Tibial nerve (tissue), 4 donors: ENCODE measurements at places on chromosomes 6 and 20. TPM values are rescaled to one million over a fixed set of nuclear protein-coding genes. Genes with fewer than 3 reads are reported as not detected.
A peak's percentile ranks its signal among the peaks of the same experiment; 100 is the strongest.

DNA sequence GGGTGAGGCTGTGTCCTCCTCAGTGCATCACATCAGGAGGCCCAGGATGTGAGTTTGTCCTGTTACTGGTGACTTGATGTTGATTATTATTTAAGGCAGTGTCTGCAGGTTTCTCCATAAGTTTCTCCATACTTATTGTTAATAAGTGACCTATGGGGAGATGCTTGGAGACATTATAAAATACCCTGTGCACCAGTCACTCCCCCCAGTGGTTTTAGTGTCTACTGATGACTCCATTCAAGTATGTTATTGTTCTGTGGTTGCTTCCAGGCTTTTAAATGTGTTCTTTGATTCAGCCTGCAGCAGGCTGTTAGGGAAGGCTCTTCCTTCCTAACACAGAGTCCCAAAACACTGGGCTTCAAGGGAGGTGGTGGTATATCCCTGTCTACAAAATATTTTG lies 14.6 kb upstream of the CST3 start:
- DNase-seq = no peak

- DNase-seq = no peak
Measured at GRCh38 chr20:472889-473292, 10.6 kb upstream of the TBC1D20 start.

DNA sequence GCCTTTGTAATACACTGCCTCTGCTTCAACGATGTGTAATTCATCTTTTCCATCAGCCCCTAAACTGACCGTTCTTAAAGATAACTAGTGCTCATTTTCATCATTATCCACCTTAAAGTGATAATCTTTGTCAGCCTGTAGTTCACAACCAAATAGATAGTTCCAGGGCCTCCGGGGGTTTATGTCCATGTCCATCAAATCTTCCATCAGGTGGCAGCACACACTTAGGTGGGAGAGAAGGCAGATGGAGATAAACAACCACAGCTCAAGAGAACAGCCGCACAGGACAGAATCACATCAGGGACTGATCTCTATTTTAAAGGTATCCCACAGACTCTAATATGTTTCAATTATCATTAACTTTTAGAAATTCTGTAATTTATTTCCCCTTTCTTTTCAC lies 90.9 kb downstream of the LMBRD1 start:
- DNase-seq = no peak

- DNase-seq = no peak
Measured at GRCh38 chr6:71387179-71387578, 98.6 kb downstream of the OGFRL1 start.

BHLHE23 gene
- not detected for total RNA-seq

DNA sequence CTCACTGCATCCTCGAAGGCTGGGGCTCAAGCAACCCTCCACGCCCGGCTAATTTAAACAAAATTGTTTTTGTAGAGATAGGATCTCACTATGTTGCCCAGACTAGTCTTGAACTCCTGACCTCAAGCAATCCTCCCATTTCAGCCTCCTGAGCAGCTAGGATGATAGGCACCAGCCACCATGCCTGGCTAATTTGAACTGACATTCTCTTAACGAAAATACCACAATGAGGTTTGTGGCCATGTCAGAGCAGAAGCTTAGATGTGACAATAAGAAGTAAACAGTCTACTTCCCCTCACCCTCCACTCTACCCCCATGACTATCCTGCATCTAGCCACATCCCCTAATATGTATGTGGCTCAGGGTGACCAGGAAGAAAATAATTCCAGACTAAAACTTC lies 74.8 kb upstream of the PLCB4 start:
- DNase-seq = no peak

DNA sequence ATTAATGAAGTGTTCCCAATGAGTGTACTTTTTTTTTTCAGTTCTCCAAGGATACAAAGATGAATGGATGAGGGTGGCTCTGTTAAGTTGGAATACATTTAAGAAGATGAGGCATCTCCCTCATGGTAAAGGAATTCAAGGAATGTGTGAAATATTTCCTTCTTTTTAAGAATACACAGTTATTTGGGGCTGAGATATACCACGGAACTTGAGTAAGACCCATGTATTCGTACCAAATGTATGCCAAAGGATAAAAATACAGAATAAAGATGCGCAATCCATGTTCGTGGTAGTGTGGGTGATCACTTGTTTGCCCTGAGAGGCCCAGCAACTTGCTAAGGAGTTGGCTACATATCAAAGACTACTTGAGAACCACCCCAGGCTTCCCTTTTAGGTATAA lies 164.2 kb upstream of the TCF21 start:
- DNase-seq = no peak

GRCh38 chr6:9126878-9127560 lies 691.7 kb upstream of the SLC35B3 start:
- DNase-seq = no peak

- peak; percentile 41 for DNase-seq
Measured at GRCh38 chr20:51766994-51767866, 960 bp downstream of the ATP9A start.
